ENCODE measurements at places on chromosomes 3 and 15.

- DNase-seq: no peak
Observed at GRCh38 chr3:6204891-6205290, 656.0 kb upstream of the GRM7 start.

- no peak for DNase-seq
Observed at GRCh38 chr3:172749230-172749965, 1.1 kb upstream of the ECT2 start.

DNA sequence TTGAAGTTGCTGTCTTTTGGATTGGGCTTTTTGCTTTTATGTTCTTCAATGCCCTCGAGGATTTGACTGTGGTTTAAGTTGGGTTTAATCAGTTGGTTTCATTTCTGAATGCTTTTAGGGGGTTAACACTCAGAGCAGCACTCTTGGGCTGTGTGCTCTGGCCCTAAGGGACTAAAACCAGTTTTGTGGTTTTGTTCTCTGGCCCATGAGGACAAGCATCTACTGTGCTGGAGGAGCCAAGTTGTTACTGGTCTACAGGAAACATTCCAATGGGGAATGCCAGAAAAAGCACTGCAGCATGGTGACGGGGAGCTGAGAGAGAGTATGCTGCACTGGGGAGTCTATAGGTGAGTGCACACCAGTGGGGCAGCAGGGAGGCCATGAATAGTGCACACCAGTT, 596.9 kb downstream of the ZBBX start:
- DNase-seq: no peak

DNA sequence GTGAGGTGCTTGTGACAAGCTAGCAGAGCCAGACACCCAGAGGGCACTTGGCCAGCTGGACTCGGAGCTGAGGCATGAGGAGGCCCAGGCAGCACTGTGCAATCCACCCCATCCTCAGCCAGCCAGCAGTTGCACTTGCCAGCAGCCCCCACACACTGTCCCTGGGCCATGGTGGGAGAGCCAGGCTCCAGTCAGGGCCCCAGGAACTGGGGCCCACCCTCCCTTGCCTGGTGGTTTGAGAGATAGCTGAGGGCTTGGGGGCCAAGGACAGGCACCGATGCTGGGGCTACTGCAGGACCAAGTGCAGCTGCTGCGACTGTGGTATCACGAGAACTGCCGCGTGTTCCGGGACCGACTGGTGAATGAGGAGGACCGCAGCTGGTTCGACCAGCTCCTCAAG, 63.5 kb downstream of the DNAH1 start:
- DNase-seq: no peak

DNA sequence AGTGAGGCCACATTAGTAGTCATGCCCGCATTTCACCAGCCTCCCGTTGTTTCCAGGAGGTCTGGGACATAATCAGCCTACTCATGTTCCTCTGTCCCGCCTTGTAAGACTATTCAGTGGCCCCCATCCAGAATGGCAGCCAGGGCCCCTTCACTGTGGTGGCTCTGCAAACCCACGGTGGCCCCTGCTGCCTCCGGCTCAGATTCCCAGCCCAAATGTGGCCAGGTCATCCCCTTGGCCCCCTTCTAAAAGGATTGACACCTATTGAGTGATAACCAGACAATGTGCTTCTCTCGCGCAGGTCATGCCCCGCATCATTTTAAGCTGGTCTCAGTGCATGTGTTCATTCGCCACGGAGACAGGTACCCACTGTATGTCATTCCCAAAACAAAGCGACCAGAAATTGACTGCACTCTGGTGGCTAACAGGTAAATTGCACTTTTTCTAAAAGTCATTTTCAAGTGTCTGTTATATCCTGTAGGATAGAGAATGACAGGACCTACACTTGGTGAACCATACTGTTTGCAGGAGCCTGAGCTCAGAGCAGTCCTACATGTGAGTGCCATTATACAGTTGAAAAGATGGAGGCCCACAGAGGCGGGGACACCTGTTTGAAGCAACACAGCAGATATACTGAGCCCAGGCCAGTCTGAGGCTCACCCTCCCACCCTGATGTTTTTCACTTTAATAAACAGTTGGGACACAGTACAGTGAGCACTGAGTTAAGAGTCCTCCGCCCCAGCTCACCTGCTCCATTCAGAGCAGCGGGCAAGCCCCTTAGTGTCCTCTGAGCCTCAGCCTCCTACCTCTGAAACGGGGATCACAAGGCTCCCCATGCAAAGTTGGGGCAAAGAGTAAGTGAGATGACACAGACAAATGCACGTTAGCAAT, 47.7 kb downstream of the PXYLP1 start:
- DNase-seq: peak; percentile 29

GRCh38 chr15:39756806-39757522, 25.7 kb downstream of the FSIP1 start:
- DNase-seq: peak; percentile 31

GRCh38 chr15:57090496-57090859, 172.0 kb downstream of the TCF12 start:
- DNase-seq: no peak

DNA sequence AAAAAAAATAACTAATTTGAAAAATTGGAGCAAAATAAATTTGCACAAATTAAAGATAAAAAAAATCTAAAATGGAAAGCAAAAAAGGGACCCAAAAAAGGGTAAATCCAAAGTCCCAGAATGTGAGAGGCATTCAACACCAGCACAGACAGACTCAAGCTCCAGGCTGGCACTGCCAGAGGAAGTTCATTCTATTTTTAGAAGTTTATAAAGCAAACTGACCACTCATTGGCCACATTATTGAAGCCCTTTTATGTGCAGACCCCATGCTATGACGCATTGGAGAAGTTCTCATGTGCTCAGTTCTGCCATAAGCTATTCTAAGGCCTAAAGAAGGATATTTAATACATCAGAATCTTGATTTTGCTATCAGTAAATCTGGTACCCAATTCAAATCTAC, 17.6 kb upstream of the BOC start:
- no peak for DNase-seq

GRCh38 chr15:68192804-68193486, 12.2 kb downstream of the CALML4 start:
- no peak for DNase-seq

GRCh38 chr15:58336161-58336560, 95.6 kb upstream of the LIPC start:
- no peak for DNase-seq

- DNase-seq: no peak
Observed at GRCh38 chr3:145094355-145094941, 1066.5 kb downstream of the PLOD2 start.

GRCh38 chr3:187568171-187568570, 102.0 kb downstream of the SST start:
- no peak for DNase-seq

DNA sequence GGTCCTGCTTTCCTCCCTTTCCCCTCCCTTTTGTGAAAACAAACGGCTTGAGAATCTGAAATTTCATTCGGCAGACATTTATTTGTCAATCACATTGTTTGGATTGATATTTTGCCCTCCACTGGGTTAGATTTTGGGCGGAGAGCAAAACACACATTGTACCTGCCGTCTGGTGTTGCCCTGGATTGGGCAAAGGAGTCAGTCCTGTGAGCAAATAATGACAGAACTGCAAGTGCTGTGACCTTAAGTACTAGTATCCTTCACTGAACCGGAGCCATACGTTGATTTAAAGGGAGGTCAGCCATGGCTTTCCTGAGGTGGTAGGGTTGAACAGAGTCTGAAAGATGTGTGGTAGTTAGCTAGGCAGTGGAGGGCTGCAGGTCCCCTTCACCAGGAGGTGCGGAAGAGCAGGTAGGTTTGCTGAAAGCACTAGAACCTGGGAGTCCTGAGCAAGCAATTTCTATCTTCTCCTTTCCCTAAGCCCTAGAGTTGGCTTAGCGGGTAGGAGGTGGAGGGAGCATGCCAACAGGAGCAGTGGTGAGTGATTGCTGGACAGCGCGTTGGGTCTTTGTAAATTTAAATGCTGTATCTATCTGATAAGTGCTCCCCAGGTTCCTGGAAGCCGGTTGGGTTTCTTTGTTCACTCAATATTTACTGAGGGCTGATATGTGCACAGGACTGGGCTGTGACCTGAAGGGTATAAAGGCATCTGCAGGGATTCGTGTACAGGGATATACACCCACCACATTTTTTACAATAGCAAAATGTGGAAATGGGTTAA, 2.0 kb downstream of the PDIA5 start:
- DNase-seq: no peak

GRCh38 chr3:151330899-151331298, 1.6 kb upstream of the P2RY13 start:
- DNase-seq: no peak

- no peak for DNase-seq
Observed at GRCh38 chr15:99447497-99448371, 118.0 kb upstream of the MEF2A start.

DNA sequence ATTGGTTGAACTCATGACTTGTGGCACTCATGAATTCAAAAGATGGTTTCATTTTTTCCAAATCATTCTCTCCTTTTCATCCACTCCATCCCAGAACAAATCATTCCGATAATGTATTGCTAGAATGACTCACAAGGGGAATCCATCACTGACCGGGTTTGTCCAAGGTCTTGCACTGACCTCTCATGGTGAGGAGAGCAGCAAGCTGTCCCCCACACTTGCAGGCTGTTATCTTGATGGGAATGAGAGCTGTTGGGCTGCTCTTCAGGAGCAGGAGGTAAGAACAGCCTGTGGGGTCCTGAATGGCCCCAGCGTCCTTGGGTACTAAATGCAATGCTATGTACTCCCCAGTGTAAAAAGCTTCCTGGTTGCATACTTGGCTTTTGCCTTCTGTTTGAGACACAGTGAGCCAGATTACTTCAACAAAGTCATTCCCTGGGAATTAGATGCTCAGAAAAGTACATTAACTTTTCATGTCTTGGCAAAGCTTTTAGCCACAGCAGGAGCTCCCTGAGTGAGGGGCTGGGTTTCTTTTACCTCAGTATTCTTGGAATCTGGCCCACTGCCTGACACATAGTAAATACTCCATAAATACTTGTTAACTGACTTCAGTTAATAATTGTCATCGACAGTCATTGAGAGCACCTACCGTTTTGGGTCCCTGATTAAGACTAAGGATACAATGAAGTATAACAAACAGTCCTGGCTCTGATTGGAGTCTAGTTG, 24.1 kb downstream of the CCNL1 start:
- DNase-seq: no peak

DNA sequence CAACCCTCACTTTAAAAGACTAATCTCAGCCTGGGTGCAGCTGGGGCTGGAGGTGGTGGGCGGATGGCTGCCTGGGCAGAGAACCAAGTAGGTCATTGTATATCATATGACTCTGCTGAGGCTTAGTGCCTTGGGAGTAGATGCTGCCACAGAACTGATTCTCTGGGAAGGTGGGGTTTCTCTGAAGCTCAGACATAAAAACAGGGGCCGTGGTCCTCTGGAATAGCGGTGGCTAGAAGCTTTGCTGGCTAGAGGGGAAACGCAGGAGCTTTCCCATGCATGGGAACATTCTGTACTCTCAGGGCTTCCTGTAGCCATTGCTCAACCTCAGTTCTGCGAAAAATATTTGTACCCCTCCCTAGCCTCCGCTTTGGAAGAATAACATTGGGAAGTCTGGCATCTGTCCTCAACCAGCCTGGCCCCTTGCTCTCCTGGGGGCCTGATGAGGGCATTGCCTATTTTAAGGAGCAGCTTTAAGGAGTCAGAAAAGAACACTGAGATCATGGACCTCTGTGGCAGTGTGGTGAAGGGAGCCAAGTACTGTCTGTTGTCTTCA, 14.7 kb downstream of the TIMP4 start:
- no peak for DNase-seq

DNA sequence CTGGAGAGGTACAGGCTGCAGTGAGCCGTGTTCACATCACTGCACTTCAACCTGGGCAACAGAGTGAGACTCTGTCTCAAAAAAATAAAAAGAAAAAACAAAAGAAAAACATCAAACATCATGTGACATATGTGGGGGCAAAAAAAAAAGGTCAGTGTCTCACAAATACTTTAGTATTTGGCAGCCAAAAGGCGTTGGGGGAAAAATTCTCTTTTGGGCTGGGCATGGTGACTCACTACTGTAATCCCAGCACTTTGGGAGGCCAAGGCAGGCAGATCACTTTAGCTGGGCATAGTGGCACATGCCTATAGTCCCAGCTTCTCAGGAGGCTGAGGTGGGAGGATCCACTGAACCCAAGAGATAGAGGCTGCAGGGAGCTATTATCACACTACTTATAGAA, 47.6 kb downstream of the TMCC1 start:
- no peak for DNase-seq
